ENCODE measurements at places on chromosomes 4 and X.

DNA sequence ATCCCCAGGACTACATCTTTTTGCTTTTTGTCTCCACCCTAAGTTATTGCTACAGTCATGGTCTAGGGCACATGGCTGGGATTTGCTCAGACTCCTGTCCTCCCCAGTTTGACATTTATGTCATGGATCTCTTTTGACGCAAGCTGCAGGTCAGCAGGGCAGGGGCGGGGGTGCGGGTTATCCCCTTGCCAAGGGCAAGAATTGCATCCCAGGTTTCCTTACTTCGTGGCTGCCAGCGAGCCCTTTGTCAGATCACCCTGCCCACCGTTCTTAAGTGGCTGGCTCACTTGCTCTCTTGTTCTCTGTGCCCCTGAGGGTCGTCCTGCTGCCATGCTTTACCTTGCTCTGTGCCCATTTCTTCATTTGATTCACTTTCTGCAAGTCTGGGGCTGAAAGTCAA, 21.1 kb upstream of the UBA1 start:
- no peak for DNase-seq

- peak; percentile 91 for DNase-seq
Measured at GRCh38 chr4:176319704-176320339, at the start of gene SPCS3. Gene SPCS3 (plus strand): TSS chr4:176319966. CDS start chr4:176320077, 111 bp downstream.

DNA sequence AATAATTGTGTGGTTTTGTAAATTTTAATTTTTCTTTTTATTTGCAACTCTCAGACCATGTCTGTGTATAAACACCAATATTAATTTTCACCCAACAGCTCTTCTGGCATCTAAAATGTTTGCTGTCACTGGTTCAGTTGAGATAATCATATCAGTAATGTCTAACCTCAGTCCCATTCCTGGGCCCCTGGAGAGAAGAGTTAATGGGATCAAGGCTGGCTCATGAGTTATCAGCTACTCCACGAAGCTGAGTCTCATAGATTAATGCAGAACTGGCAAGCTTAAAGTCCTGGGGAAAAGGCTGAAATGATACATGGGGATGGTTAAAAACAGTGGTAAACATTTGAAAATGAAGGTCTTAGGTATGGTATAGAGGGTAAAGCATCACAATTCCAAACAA, 28.4 kb upstream of the TSPAN5 start:
- DNase-seq = no peak

DNA sequence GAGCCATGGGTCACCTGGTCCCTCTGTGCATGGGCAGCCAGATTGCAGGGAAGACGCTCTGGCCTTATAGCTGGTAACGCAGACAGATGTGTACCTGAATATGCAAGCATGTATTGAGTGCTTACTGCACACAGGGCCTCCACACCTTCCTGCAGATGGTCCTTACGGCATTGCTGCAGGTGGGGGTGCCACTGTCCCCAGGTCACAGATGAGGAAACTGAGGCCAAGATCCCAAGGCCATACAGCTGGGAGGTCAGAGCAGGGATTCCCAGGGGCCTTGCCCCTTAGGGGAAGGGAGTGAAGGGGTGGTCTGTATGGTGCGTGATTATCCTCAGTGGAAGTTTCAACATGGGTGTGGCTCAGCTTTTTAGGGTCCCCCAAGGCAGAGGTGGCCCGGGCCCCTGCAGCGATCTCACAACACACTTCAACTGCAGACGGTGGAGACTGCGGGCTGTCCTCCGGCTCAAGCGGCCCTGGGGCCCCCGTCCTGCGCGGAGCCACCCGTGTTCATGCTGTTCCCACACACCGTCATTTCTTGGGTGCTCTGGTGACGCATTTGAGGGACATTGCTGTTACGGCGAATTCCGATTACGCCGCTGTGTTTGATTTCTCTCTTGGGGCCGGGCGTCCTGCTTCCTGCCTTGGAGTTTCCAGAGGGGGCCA, 8.1 kb downstream of the DOK7 start:
- DNase-seq = no peak

DNA sequence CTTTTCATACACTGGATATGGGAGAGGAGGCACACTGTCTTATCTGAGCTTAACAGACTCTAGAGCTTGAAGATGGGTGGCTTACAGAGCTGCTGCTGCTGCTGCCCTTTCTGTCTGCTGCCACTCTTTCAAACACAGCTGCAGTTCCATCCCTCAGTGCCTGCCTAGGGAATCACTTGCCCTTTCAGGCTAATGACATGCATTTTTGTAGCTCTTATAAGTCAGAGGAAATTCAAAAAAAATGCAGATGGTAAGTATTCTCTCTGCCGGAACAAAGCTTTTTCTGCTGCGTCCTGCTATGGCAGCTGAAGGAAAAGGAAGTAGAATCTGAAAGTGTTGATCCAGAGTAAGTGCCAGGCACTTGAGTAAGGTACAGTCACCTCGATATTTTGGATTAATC, 460.4 kb upstream of the DIAPH2 start:
- DNase-seq = no peak

- no peak for DNase-seq
Measured at GRCh38 chrX:85994797-85995196, 52.6 kb downstream of the CHM start.

DNA sequence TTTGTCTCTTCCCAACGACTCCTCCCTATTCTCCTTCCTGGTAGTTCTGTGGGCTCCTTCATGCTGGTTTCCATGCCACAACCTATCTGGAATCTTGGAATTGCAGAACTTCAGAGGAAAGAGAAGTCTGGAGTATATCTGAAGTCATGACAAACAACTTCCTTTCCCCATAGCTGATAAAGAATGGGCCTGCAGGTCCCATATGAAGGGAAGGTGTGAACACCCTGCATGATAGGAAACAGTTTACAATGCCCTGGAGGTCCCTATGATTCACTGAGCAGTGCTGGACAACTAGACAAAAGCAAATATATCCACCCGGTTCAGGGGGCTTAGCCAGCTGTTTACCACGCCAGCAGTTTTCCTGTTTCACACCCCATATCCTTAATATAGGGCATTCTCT, 19.4 kb downstream of the FAM9C start:
- DNase-seq = no peak

DNA sequence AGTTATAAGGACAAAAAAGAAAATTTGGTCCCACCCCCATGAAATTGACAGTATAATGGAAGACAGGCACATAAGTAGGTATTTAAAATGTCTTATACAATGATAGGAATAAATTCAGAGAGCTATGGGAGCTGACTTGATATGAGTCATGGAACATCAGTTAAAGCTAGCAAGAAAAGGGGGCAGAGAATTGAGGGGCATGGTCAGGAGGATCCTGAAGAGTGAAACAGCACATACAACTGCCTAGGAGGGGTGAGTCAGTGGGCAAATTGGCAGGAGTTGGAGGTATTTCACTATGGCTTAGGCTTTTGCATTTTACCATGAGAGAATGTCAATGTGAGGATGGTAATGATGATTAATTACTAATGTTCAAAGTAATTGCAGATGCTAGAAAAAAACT, 95.4 kb upstream of the BANK1 start:
- no peak for DNase-seq

GRCh38 chr4:80305466-80305865, 30.1 kb upstream of the CFAP299 start:
- DNase-seq = no peak

DNA sequence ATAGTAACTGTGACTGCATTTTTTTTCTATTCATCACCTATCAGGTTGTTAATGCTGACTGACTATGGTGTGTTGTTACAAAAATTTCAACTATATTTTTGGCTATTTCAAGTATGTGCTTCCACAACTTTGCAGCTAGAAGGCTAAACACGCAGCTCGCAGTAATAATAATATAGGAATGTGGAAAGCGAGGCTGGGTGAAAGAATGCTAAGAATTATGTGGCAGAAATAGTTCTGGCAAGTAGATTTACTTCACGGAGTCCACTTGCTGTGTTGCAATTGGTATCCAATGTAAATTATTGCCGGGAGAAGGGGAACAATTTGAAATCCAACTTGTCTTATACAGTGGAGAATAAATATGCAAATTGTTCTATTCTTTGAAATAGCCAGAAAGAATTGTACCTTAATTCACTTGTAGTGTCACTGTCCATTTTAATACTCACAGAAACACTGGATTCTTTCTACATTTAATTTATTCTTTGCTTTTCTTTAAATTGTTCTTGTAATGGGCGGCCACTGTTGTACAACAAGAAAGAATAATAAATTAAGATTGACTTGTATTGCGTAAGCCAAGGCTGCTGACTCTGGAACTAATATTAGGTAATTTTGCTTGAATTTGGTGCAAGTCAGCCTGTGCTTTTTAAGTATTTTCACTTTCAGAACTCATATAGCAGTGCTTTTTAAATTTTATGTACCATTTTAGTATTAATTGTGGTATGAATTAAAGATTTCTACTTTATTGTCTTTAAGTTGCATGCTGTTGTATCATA, 154.9 kb downstream of the FRMPD4 start:
- no peak for DNase-seq

DNA sequence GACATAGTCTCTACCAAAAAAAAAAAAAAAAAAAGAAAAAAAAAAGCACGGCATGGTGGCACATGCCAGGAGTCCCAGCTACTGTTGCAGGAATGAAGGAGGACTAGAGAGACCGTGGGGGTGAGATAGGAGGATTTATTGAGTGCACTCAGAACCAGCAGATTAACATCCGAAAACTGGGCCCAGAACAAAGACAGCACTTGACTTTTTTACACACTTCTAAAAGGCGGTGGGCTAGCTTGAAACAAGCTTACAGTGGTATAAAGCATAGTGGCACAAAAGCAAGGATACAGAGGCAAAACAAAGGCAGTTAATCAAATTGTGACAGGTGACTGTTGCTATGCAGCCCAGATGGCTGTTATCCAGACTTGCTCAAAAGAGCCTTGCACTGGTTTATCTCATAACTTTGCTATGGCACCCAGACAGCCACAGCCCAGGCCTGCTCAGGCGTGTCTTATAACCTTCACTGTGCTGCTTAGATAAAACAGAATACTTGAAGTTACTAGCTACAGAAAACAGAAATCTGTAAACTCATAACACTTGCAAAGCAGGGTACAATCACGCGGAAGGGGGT, 9.9 kb upstream of the PI4K2B start:
- DNase-seq = no peak

- DNase-seq = no peak
Measured at GRCh38 chr4:128342762-128343161, 55.1 kb upstream of the PGRMC2 start.

GRCh38 chrX:132017431-132018185, 5.5 kb upstream of the STK26 start:
- no peak for DNase-seq

DNA sequence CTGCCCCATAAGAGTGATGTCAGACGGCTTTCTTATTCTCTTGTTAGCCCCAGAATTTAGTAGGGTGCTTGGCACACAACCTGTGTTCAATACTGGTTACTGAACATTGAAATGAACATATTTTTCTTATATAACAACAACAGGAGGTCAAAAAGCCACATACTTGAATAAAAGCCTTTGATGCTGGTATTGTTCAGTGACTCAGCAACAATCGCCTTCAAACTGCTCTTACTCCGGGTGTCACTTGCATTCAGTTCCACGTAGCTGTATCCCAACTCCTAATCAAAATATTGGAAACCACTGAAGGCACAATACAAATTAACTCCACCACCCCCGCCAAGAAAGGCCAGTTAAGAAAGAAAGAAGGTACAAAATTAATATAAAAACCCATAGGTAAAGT, 61.5 kb downstream of the RFC1 start:
- DNase-seq = no peak

DNA sequence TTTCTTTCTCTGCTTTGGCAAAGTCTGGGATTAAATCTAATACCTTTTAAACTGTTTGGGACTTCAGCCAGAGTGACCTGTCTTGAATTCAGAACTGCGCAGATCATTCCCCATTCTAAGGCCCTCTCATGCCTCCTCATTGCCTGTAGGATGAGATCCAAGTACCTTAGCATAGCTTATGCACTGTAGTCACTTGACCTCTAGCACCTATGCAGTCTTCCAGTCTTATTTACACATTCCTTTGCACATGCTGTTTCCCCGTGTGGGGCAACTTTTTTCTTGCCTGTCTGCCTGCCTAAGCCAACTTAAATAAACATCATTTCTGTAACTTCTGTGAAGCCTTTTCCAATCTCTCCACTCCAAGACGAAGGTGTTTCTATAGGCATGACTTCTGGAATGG, 68.4 kb downstream of the AR start:
- DNase-seq = no peak

GRCh38 chrX:54640736-54641135, 110.7 kb downstream of the GNL3L start:
- DNase-seq = no peak

- no peak for DNase-seq
Measured at GRCh38 chr4:949656-950055, 17.4 kb downstream of the TMEM175 start.

GRCh38 chr4:7427831-7428260, 6.9 kb downstream of the PSAPL1 start:
- DNase-seq = no peak

DNA sequence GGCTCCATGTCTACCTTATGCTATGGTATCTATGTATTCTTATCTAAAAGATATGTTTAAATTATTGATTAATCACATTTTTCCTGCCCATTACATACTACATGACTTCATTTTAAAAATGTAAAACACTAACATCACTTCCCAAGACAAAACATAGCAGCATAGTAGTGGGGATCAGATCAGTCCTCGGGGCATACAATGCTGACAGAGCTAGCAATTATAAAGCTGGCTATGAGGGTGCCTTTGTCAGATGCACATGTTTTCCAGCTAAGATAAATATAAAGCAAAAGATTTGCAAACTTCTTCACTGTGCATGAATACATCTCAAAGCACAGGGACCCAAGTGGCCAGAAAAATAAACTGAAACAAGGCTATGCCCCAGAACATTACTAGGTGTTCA, 549.8 kb upstream of the INTU start:
- no peak for DNase-seq

DNA sequence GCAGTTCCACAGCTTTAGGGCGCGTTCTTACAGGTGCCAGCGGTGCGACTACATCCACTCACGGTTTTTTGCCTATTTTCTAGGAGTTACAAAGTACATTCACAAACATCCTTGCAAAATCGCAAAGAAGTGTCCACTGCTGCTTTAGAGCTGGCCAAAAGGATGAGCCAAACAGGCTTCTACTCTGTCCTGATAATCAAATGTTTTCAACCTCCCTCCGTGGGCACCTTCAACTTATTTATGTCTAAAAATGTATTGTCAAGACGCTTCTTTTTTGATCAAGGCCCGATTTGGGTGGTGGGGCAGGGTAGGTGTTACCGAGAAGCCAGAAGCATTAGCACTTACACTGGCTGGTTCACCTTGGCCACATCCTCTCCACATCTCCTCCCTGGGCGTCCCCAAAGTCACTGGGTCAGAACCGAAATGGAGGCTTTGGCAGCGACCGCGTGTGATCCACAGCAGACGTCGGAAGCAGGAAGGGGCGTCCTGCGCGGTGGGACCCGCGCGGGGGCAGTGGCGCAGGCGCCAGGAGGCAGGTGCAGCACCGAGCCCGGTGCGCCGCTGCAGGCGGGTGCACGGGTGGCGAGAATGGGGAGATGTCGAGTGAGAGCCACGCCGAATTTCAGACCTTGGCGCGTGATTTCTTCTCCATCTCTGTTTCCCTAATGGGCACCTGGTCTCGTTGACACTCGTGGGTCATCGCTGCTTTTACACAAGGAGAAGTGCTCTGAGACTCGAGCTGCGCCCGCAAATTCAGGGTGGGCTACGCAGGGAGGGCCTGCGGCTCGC, 16.9 kb downstream of the NKX3-2 start:
- DNase-seq = no peak
